ENCODE measurements at places on chromosomes 4 and X. TPM values are rescaled to one million over a fixed set of nuclear protein-coding genes. Genes with fewer than 3 reads are reported as not detected.

GRCh38 chr4:16026160-16026761 lies 57.6 kb downstream of the PROM1 start:
- DNase-seq, result no peak

- no peak for DNase-seq
Observed at GRCh38 chr4:8721621-8722020, 129.1 kb downstream of the CPZ start.

DNA sequence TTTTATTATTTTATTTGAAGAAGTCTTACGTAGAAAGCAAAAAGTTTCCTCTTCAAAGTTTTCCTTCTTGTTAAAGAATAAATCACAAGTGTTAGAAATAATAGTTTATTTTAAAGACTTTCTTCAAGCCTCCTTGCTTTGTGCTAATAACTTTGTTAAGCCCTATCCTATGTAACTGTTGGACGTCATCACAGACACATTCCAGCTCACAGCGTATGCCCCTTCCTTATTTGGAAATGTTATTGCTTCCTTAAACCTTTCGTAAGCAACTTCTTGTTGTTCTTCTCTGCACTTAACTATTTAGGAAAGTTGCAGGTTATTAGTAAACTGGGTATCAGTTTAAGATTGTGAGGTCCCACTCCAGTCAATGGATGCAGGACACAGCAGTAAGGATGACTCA lies 7.6 kb upstream of the SRD5A3 start:
- DNase-seq, result no peak

DNA sequence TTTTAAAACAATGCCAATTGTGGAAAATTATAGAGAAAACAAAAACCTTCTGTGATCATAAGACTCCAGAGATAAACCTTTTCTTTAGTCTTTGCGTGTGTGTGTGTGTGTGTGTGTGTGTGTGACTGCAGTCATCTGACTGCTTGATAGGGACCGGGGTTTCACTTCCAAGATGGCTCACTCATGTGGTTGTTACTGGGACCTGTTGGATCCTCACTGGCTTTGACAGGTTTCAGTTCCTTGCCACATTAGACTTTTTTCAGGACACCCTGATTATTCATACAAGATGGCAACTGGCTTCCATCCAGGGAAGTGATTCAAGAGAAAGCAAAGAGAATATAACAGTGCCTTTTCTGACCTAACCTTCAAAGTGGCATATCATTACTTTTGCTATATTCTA lies 21.9 kb upstream of the MAD2L1 start:
- no peak for DNase-seq

- no peak for DNase-seq
Observed at GRCh38 chrX:44483965-44484606, 58.6 kb downstream of the FUNDC1 start.

GRCh38 chr4:90112715-90113114 lies 14.5 kb upstream of the CCSER1 start:
- DNase-seq, result no peak

DNA sequence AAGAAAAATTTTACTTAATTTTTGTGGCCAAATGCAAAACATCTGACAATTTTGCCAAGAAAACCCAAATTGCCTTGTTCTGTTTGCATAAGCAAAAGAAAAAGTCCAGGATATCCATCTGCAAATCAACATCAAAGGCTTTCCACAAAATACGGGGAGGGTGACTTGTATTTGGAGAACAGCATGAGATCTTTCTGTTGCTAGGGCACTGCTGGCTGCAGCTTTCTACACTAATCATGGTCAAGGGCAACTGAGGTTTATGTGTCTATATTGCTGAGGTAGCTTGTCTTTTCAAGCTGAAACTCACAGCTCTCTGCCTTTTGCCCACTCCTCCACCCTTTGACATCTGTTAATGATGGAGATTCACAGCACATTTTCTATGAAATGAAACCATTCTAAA lies 389.1 kb downstream of the NKX6-1 start:
- DNase-seq, result no peak

DNA sequence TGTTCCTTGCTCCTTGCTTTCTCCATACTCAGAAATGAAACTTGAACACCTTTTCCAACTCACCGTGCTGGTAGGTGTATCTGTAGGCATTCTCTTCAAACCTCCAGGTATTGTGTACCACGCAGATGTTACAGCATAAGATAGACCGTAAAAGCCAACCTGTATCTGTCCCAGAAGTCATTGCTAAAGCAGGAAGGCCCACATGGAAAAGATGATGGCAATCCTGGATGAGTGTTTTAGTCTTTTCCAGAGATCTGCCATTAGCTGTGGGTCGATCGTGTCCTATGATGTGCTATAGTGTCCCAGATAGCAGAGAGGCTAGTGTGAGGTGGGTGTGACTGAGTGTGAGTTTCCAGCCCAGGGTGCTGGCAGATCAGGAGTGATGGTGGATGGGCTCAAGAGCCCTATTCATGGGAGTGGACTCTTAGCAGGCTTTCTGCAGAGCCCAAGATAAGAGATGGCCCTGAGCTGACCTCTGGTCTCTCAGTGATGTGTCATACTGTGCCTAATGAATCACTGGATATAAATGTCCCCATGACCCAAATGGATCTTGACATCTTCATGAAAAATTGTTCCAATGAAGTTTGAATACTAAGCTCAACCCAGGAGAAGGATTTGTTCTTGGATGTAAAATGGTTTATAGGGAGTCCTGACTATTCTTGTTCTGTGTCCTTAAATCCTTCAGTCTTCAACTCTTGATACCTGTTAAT lies 69.1 kb upstream of the WDR1 start:
- no peak for DNase-seq

DNA sequence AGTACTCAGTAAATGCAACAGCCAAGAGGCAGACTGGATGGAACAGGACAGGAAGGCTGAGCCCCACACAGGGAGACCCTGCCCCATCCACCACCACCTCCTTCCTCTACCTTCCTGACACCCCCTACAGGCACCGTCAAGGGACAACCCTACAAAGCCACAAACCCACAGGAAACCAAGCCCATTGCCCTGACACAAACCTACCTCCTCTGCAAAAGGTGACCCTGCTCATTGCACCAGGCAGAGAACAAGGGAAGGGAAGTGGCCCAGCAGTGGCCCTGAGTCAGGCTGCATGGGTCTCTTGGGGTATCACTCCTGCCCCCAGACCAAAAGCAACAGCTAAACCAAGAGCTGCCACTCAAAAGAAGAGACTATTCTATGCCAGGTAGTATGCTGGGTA lies 21.0 kb downstream of the JAKMIP1 start:
- no peak for DNase-seq

DNA sequence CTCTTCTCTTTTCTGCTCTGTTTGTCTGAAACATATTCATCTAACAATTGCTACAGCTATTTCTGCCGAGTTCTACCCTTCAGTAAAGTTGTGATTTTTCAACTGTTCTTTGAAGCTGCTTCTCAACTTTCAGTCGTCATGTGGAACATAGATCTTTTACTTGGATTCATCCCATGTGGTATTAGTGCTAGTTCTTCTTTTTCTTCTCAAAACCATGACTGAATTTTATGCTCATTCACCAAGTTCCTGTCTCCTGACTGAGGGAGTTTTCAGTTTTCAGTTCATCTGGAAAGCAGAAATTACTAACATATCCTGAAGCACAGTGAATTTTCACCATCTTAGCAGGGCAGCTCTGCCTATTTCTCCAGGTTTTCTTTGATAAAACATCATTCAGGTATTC lies 12.1 kb downstream of the ACSL4 start:
- no peak for DNase-seq

- DNase-seq, result no peak
Observed at GRCh38 chr4:168633064-168633463, 136.2 kb downstream of the PALLD start.

GRCh38 chr4:124940387-124940786 lies 227.9 kb upstream of the ANKRD50 start:
- no peak for DNase-seq

DNA sequence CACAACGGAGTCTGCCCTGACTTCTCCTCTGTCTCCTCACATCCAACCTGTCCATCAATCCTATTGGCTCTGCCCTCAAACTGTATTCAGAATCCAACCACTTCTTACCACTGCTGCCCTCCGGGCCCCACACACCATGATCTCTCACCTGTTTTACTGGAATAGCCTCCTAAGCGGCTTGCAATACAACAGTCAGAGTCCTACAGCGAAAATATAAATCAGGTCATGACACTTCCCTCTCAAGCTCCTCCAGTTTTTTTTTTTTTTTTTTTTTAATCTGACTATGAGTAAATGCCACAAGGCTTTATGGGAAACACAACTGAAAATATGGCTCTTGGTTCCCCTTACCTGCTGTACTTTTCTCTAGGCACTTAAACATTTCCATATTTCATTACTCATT lies 42.8 kb downstream of the SHISA3 start:
- no peak for DNase-seq

DNA sequence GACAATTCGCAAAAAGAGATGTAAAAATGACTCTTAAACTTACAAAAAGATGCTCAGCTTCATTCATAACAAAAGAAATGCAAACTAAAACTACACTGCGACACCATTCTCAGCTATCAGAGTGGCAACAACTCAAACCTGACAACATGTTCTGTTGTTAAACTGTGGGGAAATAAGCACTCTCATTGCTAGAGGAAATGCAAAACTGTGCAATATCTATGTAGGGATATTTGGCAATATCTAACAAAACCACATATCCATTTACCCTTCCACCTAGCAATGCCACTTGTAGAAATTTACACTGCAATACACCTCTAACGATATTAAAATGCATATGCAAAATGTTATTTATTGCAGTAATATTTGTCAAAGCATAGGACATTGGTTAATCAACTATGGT lies 78.3 kb upstream of the EGFL6 start:
- DNase-seq, result no peak

GRCh38 chr4:42965326-42965725 lies 72.8 kb downstream of the GRXCR1 start:
- no peak for DNase-seq

DNA sequence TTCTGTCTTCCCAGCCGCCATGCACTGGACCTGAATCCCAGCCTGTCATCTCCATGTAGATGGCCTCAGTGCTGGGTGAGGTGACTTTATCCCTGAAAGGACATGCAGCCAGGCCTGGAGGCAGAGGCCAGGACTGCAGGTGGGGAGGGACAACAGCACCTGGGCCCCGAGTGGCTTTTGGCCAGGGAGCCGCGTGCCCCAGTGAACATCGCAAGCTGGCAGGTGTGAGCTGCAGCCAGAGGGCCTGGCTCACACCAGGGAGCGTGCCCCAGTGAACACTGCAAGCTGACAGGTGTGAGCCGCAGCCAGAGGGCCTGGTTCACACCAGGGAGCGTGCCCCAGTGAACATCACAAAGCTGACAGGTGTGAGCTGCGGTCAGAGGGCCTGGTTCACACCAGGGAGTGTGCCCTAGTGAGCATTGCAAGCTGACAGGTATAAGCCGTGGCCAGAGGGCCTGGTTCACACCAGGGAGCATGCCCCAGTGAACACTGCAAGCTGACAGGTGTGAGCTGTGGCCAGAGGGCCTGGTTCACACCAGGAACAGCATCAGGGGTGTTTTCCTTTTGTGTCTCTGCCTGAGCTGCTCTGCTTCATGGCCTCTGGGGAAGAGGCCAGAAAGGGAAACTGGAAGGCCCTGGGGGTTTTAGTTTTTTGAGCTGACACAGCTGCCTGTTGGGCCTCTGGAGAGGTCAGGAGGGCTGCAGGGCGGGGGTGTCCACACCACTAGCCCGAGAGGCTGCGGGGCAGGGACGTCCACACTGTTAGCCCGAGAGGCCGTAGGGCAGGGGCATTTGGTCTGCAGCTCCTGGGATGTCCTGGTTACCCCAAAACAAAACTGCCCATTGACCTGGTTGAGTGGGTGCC lies 22.7 kb upstream of the PSAPL1 start:
- DNase-seq, result no peak

- no peak for DNase-seq
Observed at GRCh38 chr4:62194342-62194741, 994.2 kb downstream of the ADGRL3 start.

- no peak for DNase-seq
Observed at GRCh38 chr4:15488136-15488535, 18.5 kb downstream of the CC2D2A start.

GRCh38 chr4:7539186-7539585 lies 104.5 kb upstream of the PSAPL1 start:
- no peak for DNase-seq

GRCh38 chrX:110182362-110182761 lies 135.5 kb downstream of the AMMECR1 start:
- DNase-seq, result no peak

GRCh38 chr4:18025288-18025687 lies 3.7 kb upstream of the LCORL start:
- DNase-seq, result no peak

DNA sequence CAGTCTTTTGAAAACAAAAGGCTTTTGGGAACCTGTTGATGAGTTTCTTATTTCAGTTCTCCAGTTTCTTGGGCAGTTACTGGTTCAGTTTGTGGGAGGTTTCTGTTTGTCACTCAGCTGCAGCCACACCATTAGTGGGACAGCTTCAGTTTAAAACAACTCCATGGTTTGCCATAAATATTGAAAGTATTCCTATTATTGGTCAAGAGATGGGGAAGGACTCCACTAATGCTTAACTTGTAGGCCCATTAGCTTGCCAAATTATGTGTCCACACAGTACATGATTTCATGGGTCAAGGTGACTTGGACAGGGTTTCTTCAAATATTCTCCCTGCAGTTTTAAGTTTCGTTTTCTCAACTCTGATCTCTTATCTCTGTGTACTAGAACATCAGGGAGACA lies 15.5 kb upstream of the ASIC5 start:
- DNase-seq, result no peak

DNA sequence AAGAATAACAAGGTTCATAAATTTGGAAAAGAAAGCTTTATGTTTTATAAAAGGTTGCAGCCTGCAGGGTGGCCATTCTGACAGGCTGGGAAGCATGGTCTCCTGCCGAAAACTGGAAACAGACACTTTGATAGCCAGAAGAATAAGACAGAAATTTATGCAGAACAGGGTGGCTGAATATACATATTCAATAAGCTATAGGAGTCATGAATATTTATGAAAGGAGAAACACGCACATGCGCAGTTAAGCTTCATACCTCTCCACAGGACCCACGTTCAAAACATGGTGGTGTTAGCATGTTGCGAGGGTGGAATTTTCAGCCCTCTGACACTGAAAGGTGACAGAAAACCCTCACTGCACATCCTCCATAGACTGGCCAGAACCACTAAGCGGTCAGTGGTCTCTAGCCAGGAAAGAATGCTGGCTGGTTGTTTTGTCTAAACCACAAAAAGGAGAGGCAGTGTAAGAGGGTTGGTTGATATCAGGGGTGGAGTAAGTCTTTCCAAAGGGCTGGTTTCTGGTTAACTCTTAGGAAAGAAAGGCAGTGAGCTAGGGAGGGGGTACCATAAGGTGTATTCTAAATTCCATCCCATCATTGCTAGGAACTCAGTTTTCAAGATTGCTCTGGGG lies 58.2 kb downstream of the ANXA10 start:
- no peak for DNase-seq

The SCRG1 gene
- total RNA-seq, result 0.19 TPM

The DCLK2 gene
- 1.1 TPM for total RNA-seq

The WDR1 gene
- total RNA-seq, result 146 TPM

The SLC10A4 gene
- total RNA-seq, result 0.12 TPM

The STOX2 gene
- total RNA-seq, result 4.4 TPM

The BGN gene
- 20.3 TPM for total RNA-seq

The ATOH1 gene
- not detected for total RNA-seq

The DMD gene
- 95.5 TPM for total RNA-seq

The EGFL6 gene
- total RNA-seq, result 0.17 TPM

Measured in psoas muscle (tissue), 8 donors.